DMS153 (cell line): ENCODE measurements at places on chromosomes 12 and 14.

DNA sequence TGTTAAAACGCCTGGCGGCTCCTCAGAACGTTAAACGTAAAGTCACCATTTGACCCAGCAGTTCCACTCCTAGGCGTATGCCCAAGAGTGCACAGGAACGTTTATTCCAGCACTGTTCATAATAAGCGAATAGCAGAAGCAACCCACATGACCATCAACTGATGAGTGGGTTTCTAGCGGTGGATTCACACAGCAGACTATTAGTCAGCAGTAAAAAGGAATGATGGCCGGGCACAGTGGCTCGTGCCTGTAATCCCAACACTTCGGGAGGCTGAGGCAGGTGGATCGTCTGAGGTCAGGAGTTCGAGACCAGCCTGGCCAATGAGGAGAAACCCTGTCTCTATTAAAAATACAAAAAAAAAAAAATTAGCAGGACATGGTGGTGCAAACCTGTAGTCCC is 22.4 kb upstream of the FBRSL1 start:
- no peak for DNase-seq

GRCh38 chr12:105428793-105429395 is 98.4 kb downstream of the C12orf75 start:
- no peak for DNase-seq

DNA sequence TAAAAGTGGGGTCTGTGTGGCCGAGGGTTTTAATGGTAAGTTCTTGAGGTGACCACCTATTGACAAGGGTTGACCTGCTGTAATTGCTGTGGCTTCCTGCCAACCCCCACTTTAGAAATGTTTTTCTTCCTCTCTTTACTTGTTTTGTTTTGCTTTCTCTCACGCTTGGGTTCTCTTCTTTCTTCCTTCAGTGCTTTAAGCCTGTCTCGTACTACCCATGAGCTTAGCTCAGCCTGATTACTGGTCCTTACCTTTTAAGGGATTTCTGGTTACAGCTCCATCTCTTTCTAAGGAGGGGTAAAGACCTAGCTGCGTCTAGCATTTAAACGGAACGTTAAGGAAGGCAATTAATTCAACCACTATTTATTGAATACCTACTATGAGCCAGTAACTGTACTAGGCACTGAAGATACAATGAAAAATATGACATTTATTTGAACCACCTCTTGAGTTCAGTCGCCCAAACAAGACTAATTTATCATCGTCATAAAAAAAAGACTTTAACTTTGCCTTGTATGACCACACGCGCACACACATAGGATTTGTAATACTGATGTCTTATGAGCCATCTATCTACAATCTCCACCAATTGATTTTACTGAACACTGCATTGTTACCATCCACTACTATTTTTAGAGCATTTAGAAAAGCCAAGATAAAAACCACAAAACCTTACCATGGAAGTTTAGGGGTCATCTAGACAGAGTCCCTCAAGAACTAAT is 888 bp upstream of the PPP1R12A start:
- no peak for DNase-seq

DNA sequence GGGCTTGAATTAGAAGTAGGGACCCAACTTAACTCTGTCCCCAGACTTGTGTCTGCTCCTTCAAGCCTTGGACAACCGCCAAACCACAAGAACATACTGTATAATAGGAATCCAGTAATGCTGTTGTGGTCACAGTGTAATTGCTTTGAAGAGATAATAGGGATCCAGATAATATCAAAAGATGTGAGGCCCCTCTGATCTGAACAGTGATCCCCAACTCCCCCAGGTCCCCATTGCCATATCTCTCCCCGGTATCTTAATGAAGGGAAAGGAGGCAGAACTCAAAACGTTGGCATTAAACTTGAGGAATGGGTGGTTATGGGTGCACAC is 8.5 kb upstream of the PLEKHH1 start:
- DNase-seq = no peak
